Fibroblast of lung (primary cell): ENCODE measurements at places on chromosomes 16 and 17. TPM values are rescaled to one million over a fixed set of nuclear protein-coding genes. Genes with fewer than 3 reads are reported as not detected.

- no peaks in the 10 kb centered on the region for H3K36me3 ChIP-seq
- H3K4me1 ChIP-seq = no peaks in the 10 kb centered on the region
- H3K4me3 ChIP-seq = no peak overlapping the region
- no peaks in the 10 kb centered on the region for H3K27me3 ChIP-seq
- no peak overlapping the region for H3K27ac ChIP-seq
These were observed 26.5 kb downstream of the MMP15 start for GRCh38 chr16:58051821-58052603.

GRCh38 chr16:143456-143855 lies 5.0 kb upstream of the NPRL3 start:
- no peaks in the 10 kb centered on the region for H3K27me3 ChIP-seq
- no peak overlapping the region for H3K27ac ChIP-seq
- DNase-seq = no peak
- no peak overlapping the region for H3K4me3 ChIP-seq
- no peaks in the 10 kb centered on the region for H3K4me1 ChIP-seq

DNA sequence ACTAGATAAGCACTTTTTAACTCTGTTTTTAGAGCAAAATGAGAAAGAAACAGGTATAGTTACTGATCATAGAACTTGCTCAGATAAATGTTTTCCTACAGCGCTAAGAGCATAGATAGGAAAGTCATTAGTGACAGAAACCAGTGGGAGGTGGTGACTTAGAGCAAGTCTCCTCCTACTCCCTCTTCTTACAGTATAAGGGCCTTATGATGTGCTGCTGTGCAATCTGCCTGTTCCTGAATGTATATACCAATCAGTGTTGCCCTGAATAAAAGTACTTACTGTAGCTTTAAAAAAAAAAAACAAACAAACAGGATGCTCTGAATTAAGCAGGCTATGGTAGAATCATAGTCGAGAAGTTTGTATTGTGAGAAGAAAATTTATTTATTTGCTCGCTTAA lies 23.3 kb upstream of the RASL10B start:
- H3K27me3 ChIP-seq = no peaks in the 10 kb centered on the region
- H3K36me3 ChIP-seq = peaks cover 1% of the 10 kb centered on the region
- no peak overlapping the region for H3K27ac ChIP-seq
- H3K4me1 ChIP-seq = peaks cover 2% of the 10 kb centered on the region
- H3K4me3 ChIP-seq = no peak overlapping the region

- peaks cover 5% of the 10 kb centered on the region for H3K36me3 ChIP-seq
- no peak overlapping the region for H3K27ac ChIP-seq
- H3K4me1 ChIP-seq = no peaks in the 10 kb centered on the region
- no peak for DNase-seq
- no peaks in the 10 kb centered on the region for H3K27me3 ChIP-seq
These were observed 75.9 kb upstream of the ZNF750 start for GRCh38 chr17:82915757-82916027.

DNA sequence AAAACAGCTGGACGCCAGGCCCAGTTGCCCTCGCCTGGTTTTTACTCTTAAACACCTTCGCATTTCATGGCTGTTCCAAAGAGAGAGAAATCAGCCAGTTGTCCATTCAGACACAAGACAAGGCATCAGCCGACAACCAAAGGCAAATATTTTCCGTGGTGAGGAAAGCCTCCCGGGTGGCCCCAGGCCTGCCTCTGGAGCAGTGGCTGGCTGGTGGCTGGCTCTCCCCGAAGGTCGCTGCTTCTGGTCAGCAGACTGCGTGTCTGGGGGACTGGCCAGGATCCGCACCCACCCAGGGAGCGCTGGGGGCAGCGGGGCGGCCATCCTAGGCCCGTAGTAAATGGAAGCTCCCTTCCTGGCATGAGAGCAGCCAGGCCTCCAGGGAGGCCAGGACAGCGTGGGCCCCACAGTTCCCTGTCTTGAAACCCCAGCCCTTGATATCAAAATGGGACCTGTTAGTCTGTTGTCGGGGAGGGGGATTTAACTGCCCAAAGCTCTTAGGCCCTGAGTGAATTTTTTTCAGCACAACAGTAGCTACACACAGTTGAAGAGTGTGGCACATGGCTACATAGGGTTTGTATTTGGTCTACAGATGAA lies 57.7 kb downstream of the SREBF1 start:
- H3K36me3 ChIP-seq = no peaks in the 10 kb centered on the region
- H3K27ac ChIP-seq = no peak overlapping the region
- no peak overlapping the region for H3K4me3 ChIP-seq
- peaks cover 10% of the 10 kb centered on the region for H3K4me1 ChIP-seq
- DNase-seq = no peak

DNA sequence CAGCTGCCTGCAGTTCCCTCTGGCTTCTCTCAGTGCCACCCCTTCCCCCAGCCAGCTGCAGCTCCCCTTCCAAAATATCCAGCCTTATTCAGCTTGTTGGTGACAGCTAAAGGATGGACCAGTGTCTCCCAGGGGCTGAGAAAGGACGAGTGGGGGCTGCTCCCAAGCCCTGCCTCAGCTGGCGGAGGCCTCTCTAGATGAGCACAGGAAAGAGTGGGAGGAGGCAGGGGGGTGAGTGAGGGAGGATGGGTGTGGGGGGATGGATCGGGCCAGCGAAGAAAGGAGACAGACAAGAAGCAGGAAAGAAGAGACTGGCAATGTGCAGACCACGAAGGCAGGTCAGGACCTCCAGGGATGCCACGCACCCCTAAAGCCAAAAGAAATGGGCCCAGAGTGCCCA lies 17.5 kb downstream of the PIPOX start:
- no peaks in the 10 kb centered on the region for H3K4me1 ChIP-seq
- no peak overlapping the region for H3K27ac ChIP-seq
- H3K27me3 ChIP-seq = peaks cover 14% of the 10 kb centered on the region
- H3K4me3 ChIP-seq = no peak overlapping the region

DNA sequence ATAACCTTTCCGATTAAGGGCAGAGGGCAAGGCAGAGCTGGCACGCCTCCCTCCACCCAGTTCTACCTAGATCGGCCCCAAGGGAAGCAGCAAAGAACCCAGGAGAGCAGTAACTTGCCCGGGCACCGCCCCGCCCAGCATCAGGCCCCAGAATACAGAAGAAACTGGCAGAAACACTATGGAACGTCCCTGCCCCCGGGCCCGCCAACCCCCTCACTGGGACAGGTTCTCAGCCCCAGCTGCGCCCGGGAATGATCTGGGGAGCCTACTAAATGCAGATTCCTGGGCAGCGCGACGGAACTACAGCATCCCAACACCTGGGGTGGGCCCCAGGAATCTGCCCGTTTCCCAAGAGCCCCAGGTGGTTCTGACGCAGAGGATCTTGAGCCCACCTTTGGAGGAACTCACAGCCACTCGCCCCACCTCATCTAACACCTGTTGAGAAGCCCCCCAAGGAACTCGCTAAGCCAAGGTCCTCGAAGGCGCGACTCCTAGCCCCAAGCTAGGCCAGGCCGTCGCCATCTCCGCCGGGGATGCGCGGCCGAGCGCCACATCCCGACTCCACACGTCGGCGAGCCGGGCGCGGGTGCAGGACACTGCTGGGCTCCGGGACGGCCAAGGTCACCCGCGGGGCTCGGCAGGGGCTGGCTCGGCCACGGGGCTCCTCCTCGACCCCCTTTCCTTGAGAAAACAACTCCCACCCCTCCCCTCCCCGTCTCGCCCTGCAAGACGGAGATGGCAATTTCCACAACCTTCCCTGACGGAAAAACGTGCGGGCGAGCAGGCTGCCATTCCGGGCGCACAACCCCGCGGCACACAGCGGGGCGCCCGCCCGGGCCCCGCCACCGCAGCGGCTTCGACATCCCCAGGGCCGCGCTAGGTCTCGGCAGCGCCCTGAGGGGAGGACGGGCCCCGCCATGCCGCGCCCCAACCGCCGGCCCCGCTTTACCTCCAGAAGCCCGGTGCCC lies 913 bp downstream of the CDIP1 start:
- peak overlapping the region; percentile 7 for H3K27ac ChIP-seq
- no peaks in the 10 kb centered on the region for H3K36me3 ChIP-seq
- DNase-seq = no peak

DNA sequence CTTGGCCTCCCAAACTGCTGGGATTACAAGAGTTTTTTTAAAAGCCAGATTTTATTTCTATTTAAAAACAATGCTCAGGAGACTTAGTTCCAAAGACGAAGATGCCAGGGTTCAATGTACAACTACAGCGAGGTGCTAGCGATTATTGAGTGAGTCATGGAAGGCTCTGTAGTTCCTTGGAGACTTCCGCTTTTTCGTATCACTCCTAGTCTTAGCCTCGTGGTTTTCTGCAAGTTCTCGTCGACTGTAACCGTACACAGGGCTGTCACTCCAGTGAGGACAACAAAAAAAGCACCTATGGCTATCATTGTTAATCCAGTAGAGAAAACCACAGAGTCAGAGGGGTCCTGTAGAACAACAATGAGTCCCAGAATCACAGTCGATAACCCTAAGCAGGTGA lies 22.7 kb upstream of the ZC3H7A start:
- H3K4me3 ChIP-seq = no peak overlapping the region
- no peak for DNase-seq
- H3K36me3 ChIP-seq = no peaks in the 10 kb centered on the region
- no peak overlapping the region for H3K27ac ChIP-seq
- no peaks in the 10 kb centered on the region for H3K27me3 ChIP-seq

GRCh38 chr17:309361-309888 lies 43.2 kb downstream of the RPH3AL start:
- H3K27ac ChIP-seq = no peak overlapping the region
- no peak overlapping the region for H3K4me3 ChIP-seq
- DNase-seq = no peak
- H3K27me3 ChIP-seq = no peaks in the 10 kb centered on the region
- no peaks in the 10 kb centered on the region for H3K36me3 ChIP-seq

DNA sequence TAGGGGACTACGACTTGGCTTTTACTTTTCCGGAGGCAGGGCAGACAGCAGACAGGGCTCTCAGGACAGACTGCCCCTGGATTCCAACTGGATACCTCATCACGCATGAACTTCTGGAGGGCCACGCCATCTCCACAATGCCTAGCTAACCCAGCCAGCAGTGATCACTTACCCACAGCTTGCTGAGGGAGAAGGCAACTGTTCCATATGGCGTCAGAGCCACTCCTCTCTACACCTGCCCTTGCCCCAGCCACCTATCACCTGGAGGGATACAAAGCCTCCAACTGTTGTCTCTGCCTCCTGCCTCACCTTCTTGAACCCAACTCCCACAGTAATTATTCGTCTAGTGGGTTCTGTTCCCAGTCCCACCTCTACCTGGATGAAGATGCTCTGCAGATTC lies 8.8 kb downstream of the MYO19 start:
- H3K4me3 ChIP-seq = no peak overlapping the region
- H3K36me3 ChIP-seq = peaks cover 15% of the 10 kb centered on the region
- H3K27ac ChIP-seq = no peak overlapping the region
- DNase-seq = no peak

- no peak overlapping the region for H3K4me3 ChIP-seq
- peaks cover 14% of the 10 kb centered on the region for H3K36me3 ChIP-seq
- no peaks in the 10 kb centered on the region for H3K27me3 ChIP-seq
- no peak overlapping the region for H3K27ac ChIP-seq
- H3K4me1 ChIP-seq = no peaks in the 10 kb centered on the region
These were observed 8.7 kb downstream of the NUP88 start for GRCh38 chr17:5410594-5411272.

DNA sequence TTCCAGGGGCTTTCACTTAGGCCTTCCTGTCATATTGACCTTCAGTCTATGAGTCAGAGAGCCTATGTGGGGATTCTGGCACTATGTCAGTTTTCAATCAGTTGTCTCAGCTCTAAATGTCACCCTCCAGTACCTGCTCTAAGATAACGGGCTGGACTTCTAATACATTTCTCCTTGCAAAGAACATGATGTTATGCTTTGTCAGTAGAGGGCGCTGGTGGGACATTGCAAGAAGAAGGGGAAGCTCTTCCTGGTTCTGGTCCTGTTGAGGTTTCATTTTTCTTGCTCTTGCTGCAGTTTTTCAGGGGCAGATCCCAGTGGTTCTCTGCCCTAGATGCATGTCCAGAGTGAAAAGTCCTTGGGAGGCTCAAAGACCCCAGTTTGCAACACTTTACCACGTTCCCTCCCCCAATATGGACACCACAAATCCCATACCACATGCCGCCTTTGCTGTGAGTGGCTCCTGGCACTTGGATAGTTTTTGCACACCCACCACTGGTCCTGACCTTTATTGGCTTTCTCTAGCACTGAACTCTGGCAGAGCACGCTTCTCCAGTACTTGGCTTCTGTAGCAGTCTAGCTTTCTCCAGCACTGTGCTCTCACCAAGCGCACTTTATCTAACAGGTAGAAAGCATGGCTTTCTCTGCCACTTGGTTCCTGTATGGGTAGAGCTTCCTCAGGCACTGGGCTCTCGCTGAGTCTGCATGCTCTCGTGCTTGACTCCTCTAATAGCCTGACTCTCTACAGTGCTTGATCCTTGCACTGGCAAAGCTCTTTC lies 49.0 kb downstream of the BCL7C start:
- H3K27me3 ChIP-seq = no peaks in the 10 kb centered on the region
- peaks cover 3% of the 10 kb centered on the region for H3K4me1 ChIP-seq
- peak overlapping the region; percentile 29 for H3K4me3 ChIP-seq
- H3K36me3 ChIP-seq = no peaks in the 10 kb centered on the region

DNA sequence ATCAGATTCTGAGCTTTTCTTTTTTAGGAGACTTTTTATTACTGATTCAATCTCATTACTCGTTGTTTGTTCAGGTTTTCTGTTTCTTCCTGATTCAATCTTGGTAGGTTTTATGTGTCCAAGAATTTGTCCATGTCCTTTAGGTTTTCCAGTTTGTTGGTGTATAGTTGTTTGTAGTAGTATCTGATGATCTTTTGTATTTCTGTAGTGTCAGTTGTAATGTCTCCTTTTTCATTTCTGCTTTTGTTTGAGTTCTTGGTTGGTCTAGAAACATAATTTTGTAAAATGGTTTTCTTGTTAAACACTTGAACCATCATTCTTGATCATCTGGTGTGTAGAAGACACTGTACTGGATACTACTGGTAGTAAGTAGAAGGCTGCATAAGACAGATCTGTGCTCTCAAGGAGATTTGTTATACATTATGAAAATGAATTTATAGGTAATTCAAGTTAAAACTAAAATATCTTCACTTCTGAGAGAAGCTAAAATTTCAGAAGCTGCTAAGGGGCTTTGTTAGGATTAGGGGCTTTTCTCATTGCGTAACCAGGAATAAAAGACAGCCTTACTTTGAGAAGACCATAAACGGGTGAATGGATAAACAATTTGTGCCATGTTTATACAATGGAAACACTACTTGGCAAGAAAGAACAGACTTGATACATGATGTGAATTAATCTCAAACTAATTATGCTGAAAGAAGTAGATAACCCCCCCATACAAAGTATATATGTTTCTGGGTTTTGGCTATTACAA lies 44.0 kb downstream of the NSRP1 start:
- H3K27me3 ChIP-seq = no peaks in the 10 kb centered on the region
- no peak overlapping the region for H3K4me3 ChIP-seq
- no peak for DNase-seq
- H3K27ac ChIP-seq = no peak overlapping the region
- H3K4me1 ChIP-seq = no peaks in the 10 kb centered on the region

GRCh38 chr17:12814718-12815117 lies 25.4 kb downstream of the ARHGAP44 start:
- no peaks in the 10 kb centered on the region for H3K27me3 ChIP-seq
- DNase-seq = no peak
- no peak overlapping the region for H3K27ac ChIP-seq
- H3K4me3 ChIP-seq = no peak overlapping the region
- H3K4me1 ChIP-seq = no peaks in the 10 kb centered on the region
- H3K36me3 ChIP-seq = no peaks in the 10 kb centered on the region

Gene RPH3AL
- total RNA-seq = 2.1 and 3.0 TPM in 2 replicates

Gene HS3ST4
- not detected in 2 replicates for total RNA-seq

Gene TP53
- total RNA-seq = 23.0 and 24.7 TPM in 2 replicates

Gene TP53TG3
- total RNA-seq = 0.17 TPM in 1 of 2 replicates, not detected in the other

Gene TBC1D3D
- total RNA-seq = 0.77 TPM in 1 of 2 replicates, not detected in the other
